RCC 7860 (cell line): ENCODE measurements at places on chromosomes 2 and 18.

DNA sequence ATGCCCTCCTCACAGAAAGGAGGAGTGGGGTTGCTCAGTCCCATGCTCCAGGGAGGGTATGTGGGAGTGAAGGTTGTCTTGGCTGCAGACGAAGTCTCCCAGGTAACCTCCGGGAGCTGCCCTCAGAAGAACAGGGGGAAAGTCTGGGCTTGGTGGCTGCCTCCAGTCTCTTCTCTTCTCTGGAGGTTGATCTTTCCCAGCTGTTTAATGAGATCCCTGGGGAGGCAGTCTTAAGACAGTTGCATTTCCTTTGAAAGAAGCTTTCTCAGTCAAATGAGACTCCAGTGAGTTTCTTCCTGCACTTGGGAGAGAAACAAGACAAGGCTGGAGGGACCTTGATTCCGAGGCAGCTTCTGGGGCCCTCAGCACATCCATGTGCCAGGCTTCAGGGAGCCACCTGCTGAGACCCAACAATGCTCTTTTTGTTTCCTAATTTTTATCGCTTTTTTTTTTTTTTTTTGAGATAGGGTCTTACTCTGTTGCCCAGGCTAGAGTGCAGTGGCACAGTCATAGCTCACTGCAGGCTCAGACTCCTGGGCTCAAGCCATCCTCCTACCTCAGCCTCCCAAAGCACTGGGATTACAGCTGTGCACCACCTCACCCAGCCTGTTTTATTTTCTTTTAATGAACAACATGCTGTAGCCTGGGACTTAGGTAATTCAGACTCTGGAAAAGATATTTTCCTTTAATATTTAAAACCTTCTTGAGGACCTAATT is 71.7 kb upstream of the TPO start:
- no peak for DNase-seq

GRCh38 chr2:203280428-203281064 is 41.7 kb downstream of the CYP20A1 start:
- DNase-seq, result no peak

DNA sequence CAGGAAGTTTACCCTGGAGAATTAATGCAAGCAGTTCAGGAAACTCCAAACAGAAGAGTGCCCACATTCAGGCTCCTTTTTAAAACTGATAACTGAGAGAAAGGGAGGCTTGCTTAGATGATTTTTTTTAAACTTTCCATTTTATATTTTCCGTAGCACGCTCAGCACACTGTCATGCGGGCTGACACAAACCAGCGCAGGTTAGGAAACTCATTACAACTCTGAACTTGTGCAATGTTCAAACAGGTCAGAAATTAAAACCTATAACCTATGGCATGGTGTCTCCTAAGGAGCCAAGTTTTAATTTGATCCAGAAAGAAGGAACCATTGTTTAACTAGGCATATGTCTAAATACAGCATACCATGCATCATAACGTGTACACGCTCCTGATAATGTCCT is 117.7 kb upstream of the SMIM21 start:
- no peak for DNase-seq

DNA sequence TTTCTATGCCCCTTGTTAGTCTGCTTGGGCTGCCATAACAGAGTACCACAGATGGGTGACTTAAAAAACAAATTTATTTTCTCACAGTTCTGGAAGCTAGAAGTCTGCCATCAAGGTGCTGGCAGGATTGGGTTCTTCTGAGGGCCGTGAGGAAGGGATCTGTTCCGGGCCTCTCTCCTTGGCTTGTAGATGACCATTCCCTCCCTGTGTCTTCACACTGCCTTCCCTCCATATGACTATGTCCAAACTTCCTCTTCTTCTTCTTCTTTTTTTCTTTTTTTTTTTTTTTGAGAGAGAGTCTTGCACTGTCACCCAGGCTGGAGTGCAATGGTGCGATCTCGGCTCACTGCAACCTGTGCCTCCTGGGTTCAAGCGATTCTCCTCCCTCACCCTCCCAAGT is 13.1 kb upstream of the CCNYL1 start:
- DNase-seq, result no peak

- no peak for DNase-seq
Observed at GRCh38 chr2:218998414-218999002, 5.3 kb upstream of the CRYBA2 start.

- DNase-seq, result peak; percentile 17
Observed at GRCh38 chr18:22691946-22692710, 241.0 kb upstream of the RBBP8 start.

DNA sequence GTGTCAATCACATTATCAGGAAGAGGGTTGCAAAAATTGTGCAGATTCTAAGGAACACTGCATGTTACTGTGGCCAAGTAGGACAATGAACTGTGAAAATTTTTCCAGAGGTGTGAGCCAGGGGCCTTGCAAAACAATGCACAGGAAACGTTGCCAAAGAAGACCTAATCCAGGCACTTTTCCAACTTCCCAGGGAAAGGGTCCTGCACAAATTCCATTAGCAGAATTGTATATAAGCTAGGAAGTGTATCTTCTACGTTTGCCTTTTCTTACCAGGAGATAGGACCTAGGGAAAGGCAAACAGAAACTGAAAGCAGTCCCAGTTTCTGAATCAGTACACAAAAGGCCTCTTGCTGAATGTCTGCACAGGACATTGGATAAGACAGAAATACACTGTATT is 1888.3 kb upstream of the CELF4 start:
- DNase-seq, result peak; percentile 5

GRCh38 chr2:40797120-40797519 is 345.2 kb upstream of the SLC8A1 start:
- no peak for DNase-seq

- no peak for DNase-seq
Observed at GRCh38 chr2:176132205-176133171, 3.0 kb downstream of the HOXD8 start.

DNA sequence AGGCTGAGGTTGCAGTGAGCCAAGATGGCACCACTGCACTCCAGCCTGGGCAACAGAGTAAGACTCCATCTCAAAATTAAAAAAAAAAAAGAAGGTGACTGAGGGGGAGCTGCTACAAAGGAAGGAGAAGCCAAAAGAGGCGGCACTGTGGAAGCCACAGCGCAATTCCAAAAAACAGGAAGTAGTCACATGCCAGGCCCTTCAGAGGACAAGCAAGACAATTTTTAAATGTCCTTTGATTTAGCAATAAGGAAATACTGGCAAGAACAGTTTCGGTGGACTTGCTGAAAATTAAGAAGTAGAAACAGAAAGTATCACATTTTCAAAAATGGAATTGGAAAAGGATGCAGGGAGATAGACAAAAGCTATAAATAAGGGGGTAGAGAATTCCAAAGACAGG is 122.8 kb downstream of the OSBPL1A start:
- DNase-seq, result no peak

DNA sequence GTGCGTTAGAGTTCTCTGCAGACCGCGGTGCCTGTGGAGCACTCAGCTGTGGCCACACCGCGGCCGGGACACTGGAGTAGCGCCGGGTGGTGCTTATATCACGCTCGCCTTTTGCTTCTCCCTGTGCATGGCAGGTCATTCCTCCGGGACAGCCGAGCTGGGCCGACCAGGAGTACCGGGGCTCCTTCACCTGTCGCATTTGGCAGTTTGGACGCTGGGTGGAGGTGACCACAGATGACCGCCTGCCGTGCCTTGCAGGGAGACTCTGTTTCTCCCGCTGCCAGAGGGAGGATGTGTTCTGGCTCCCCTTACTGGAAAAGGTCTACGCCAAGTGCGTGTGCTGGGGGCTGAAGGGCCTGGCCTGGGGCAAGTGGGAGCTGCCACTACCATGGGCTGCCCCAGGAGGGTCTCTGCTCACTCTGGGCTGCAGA is 4.2 kb downstream of the CAPN10 start:
- DNase-seq, result no peak

GRCh38 chr2:187171318-187171717 is 276.7 kb downstream of the CALCRL start:
- no peak for DNase-seq

DNA sequence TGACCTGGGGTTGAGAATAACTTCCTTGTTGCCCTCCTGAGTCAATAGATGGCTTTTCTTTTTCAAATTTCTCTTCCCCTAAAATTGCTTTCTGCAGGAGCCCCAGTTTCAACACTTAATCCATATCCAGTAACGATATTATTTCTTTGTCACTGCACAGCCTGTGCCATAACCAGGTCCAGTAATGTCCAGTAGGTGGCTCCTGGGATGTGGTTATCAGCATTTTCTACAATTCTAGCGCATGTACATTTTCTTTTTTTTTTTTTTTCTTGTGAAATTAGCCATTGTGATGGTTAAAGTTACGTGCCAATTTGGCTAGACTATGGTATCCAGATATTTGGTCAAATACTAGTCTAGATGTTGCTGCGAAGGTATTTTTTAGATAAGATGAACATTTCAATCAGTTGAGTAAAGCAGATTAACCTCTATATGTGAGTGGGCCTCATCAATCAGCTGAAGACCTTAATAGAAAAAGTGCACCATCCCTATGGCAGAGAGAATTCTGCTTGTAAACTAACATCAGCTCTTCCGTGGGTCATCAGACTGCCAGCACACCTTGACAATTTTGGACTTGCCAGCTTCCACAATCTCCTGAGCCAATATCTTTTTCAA is 72.9 kb upstream of the SCG2 start:
- DNase-seq, result peak; percentile 17

GRCh38 chr2:62293490-62294271 is 97.8 kb downstream of the B3GNT2 start:
- peak; percentile 94 for DNase-seq

DNA sequence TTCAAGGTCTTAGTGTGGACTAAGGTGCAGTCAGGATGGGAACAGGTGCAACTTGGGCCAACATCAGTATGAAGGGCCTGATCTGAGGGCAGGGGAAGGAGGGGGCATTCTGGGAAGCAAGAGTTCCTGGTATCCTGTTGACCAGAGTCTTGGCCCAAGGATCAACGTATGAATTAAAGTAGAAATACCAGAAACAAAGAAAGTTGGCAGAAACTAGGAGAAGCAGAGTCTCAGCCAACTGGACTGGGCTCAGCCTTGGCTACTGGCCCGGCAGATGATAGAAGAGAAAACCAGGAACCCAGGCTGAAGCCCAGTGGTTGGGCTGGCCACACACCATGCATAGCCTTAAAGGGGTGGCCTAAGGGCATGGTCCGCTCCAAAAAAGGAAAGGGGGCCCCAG is 2.3 kb downstream of the CETN1 start:
- no peak for DNase-seq

DNA sequence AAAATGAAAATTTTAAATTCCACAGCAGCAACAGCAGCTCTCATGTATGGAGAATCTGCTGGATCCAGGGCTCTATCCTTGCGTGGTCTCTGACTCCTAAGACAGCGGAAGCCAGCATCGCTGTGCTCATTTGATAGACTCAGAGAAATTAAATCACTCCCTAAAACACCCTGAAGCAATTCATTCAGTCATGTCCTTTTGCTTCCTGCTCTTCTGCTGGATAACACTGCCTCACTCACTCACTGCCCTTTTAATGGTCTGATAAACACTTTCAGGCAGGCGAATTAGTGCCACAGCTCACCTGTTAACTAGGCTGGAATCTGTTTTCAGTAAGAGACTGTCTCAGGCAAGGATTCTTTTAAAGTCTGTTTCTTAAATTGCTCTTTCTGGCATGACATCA is 10.0 kb downstream of the WIPF1 start:
- no peak for DNase-seq

GRCh38 chr2:17877811-17878280 is 621 bp upstream of the KCNS3 start:
- no peak for DNase-seq

- DNase-seq, result no peak
Observed at GRCh38 chr2:79005216-79005615, 20.3 kb upstream of the REG3G start.

GRCh38 chr2:7905756-7906155 is 776.1 kb upstream of the ID2 start:
- DNase-seq, result no peak

DNA sequence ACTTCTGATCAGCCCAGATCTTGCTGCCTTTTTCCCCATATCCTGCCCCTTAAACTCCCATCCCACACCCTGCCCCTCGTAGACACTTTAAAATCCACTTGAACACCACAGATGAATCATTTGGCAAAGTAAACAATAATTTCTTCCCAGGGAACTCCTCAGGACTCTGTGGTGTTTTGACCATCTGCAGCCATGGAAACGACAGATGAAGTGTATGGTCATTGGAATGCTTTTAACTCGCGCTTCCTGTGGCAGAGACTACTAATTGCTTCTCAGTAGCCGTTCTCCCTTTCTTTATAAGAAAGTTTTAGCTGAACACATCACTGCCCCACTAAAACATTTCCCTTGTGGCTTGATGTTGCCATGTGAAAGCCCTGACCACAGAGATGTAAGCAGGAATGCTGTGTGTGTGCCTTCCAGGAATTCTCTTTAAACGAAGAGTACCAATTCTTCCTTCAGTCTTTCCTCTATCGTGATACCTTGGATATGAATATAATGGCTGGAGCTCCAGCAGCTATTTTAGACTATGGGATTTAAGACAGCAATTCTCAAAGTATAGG is 92.7 kb upstream of the PARD3B start:
- peak; percentile 92 for DNase-seq

DNA sequence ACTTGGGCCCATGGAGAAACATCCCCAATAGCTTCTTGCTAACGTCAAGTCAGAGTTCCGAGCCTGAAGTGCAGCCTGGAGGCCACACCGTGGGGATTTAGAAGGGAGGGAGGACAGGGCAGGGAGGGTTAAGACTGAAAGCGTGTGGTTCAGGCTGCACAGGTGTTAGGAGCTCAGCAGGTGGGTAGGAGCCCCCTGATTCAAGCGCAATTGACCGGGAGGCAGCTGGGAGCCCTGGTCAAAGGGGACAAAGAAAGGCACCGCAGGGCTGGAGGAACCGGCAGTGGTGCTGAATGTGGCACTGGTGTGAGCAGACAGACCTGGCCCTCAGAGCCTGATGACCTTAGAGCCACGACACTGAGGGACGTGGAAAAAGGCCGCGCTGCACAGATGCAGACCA is 149.6 kb downstream of the TMEM18 start:
- no peak for DNase-seq

GRCh38 chr2:100592226-100592625 is 29.4 kb downstream of the PDCL3 start:
- DNase-seq, result no peak

DNA sequence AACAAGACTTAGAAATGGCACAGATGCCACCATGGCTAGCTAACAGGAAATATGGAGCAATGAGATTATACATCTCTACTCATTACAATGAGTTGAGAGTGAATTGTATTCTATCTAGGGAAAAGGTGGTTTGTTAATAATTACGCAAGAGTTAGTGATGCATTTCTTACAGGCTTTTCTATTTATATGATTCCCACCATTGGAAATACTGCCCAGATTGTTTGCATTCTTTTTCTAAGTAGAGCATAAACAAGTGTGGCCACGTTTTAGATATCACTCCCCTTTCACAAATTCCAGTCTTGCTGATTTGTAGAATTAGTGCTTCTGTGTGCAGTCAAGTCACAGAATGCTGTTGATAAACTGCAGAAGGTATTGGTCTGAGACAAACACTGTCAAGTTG is 56.6 kb downstream of the ZNF804A start:
- DNase-seq, result no peak

GRCh38 chr2:240931319-240931949 is 25.3 kb downstream of the CROCC2 start:
- no peak for DNase-seq

DNA sequence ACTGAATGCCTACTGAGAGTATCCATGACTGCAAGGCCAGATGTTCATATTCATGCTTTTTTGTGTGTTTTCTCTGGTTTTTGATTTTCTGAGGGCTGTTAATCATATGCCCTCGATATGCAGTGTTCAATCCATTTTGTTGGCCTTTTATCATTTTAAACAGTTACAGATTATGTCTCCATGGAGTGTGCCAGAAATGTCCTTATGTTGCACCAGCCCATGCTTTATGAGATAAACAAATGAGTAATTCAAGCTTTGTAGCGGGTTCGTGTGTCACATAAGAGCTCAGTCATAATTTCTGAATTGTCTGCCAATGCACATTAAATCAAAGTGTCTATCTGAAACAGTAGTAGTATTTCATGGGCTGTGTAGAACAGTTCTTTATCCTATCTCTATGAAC is 583.0 kb downstream of the THSD7B start:
- no peak for DNase-seq
